ENCODE measurements at places on chromosomes 7 and 10. TPM values are rescaled to one million over a fixed set of nuclear protein-coding genes. Genes with fewer than 3 reads are reported as not detected.

ADCK2 gene
- total RNA-seq = 21.9 TPM

CALD1 gene
- 95.4 TPM for total RNA-seq

CPED1 gene
- 1.1 TPM for total RNA-seq

EIF5AL1 gene
- total RNA-seq = 0.12 TPM

KCNIP2 gene
- 5.5 TPM for total RNA-seq

HOXA9 gene
- total RNA-seq = not detected

CYP26C1 gene
- total RNA-seq = 0.29 TPM

MALRD1 gene
- 1.2 TPM for total RNA-seq

BICC1 gene
- total RNA-seq = 4.9 TPM

HABP2 gene
- 112 TPM for total RNA-seq

BMPER gene
- 0.69 TPM for total RNA-seq

DNA sequence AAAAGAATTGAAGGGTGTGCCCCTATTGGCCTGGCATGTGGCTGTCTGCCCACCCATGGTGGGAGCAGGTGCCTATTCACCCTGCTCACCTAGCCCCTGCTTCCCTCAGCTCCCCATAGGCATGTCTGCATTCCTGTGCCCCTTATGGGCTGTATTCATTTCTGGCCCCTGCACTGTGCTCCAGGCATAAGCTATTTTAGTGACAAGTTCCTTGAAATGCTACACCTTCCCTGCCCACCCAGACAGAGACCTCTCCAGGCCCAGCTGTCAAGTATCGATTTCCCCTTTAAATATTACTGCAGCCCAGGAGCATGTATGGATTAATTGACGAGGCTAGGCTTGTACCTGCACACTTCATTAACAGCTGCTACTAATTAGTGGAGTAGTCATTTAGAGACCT lies 235.4 kb downstream of the RPS24 start:
- H3K4me1 ChIP-seq = peaks cover 17% of the 10 kb centered on the region
- no peak overlapping the region for H3K4me3 ChIP-seq
- no peak overlapping the region for H3K27ac ChIP-seq
- H3K36me3 ChIP-seq = no peaks in the 10 kb centered on the region
- no peaks in the 10 kb centered on the region for H3K27me3 ChIP-seq
- no peak for DNase-seq

GRCh38 chr7:152924826-152925411 lies 165.4 kb downstream of the ACTR3B start:
- peaks cover 39% of the 10 kb centered on the region for H3K27me3 ChIP-seq
- no peaks in the 10 kb centered on the region for H3K36me3 ChIP-seq
- no peak for DNase-seq

DNA sequence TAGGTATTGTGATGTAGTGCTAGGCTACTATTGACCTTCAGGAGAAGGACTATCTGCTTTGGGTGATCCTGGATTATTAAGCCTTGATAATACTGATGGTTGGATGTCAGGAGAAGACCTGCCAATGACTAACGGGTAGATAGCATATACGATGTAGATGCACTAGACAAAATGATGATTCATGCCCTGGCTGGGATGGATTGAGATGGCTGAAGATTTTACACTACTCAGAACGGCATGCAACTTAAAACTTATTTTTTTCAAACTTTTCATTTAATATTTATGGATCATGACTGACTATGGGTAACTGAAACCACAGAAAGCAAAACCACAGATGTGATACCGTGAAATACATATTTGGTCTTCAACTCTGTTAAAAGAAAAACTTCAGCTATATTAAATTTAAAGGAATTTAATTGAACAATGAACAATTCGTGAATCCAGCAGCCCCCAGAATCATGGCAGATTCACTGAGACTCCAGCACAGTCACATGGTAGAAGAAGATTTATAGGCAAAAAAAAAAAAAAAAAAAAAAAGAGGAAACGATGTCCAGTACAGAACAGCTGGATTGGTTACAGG lies 124.6 kb upstream of the CDK13 start:
- peaks cover 9% of the 10 kb centered on the region for H3K27me3 ChIP-seq
- no peaks in the 10 kb centered on the region for H3K36me3 ChIP-seq
- H3K4me1 ChIP-seq = no peaks in the 10 kb centered on the region
- no peak overlapping the region for H3K4me3 ChIP-seq
- DNase-seq = no peak

GRCh38 chr10:35874311-35875015 lies 232.4 kb upstream of the FZD8 start:
- H3K36me3 ChIP-seq = no peaks in the 10 kb centered on the region
- DNase-seq = no peak
- H3K27ac ChIP-seq = peak overlapping the region; percentile 91
- peaks cover 27% of the 10 kb centered on the region for H3K4me1 ChIP-seq

- no peaks in the 10 kb centered on the region for H3K27me3 ChIP-seq
- DNase-seq = no peak
- no peak overlapping the region for H3K27ac ChIP-seq
These were observed 5.9 kb downstream of the FBXL13 start for GRCh38 chr7:103068414-103069403.

DNA sequence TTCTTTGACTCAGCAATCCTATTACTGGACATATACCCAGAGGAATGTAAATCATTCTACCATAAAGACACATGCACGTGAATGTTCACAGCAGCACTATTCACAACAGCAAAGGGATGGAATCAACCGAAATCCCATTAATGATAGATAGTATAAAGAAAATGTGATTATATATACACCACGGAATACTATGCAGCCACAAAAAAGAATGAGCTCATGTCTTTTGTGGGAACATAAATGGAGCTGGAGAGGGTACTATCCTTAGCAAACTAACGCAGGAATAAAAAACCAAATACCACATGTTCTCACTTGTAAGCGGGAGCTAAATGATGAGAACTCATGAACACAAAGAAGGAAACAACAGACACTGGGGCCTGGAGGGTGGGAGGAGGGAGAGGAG lies 201.9 kb downstream of the DNAJC1 start:
- H3K4me1 ChIP-seq = peaks cover 19% of the 10 kb centered on the region
- peaks cover 12% of the 10 kb centered on the region for H3K36me3 ChIP-seq
- no peak for DNase-seq
- no peaks in the 10 kb centered on the region for H3K27me3 ChIP-seq
- no peak overlapping the region for H3K27ac ChIP-seq
- no peak overlapping the region for H3K4me3 ChIP-seq

GRCh38 chr10:69465457-69466157 lies 14.3 kb downstream of the TSPAN15 start:
- peaks cover 4% of the 10 kb centered on the region for H3K4me1 ChIP-seq
- no peaks in the 10 kb centered on the region for H3K27me3 ChIP-seq
- H3K27ac ChIP-seq = no peak overlapping the region
- no peaks in the 10 kb centered on the region for H3K36me3 ChIP-seq

- no peaks in the 10 kb centered on the region for H3K27me3 ChIP-seq
- H3K4me1 ChIP-seq = peaks cover 17% of the 10 kb centered on the region
- peak overlapping the region; percentile 29 for H3K27ac ChIP-seq
- no peak overlapping the region for H3K4me3 ChIP-seq
- H3K36me3 ChIP-seq = no peaks in the 10 kb centered on the region
These were observed 144.4 kb downstream of the TES start for GRCh38 chr7:116354546-116355423.

GRCh38 chr10:62183857-62184795 lies 84.5 kb downstream of the RTKN2 start:
- no peak overlapping the region for H3K4me3 ChIP-seq
- peaks cover 9% of the 10 kb centered on the region for H3K36me3 ChIP-seq
- no peak for DNase-seq
- H3K27me3 ChIP-seq = no peaks in the 10 kb centered on the region

- peaks cover 27% of the 10 kb centered on the region for H3K4me1 ChIP-seq
- no peaks in the 10 kb centered on the region for H3K27me3 ChIP-seq
- DNase-seq = no peak
- H3K27ac ChIP-seq = peak overlapping the region; percentile 86
These were observed 1.1 kb downstream of the BAZ1B start for GRCh38 chr7:73520673-73521635.

GRCh38 chr10:13715100-13715499 lies 128.3 kb downstream of the PRPF18 start:
- no peak overlapping the region for H3K4me3 ChIP-seq
- peak overlapping the region; percentile 54 for H3K27ac ChIP-seq
- DNase-seq = no peak
- H3K27me3 ChIP-seq = peaks cover 20% of the 10 kb centered on the region

DNA sequence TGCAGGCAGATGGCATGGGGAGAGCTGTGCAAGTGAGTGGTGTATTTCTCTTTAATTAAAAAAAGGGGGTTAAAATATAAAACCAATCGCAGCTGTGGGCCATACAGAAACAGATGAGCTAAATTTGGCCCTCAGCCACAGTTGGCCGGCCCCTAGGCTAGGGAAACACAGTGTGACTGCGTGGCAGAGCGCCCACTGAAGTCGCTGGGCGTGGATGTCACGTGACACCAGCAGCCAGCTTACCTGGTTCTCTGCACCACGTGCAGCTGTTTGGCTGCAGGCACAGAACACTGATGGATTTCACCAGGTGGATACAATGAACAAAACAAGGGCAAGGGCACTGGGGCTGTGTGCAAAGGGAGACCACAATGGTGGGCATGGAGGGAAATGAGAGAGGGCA lies 119.3 kb upstream of the ZNF746 start:
- H3K4me1 ChIP-seq = no peaks in the 10 kb centered on the region
- no peak overlapping the region for H3K4me3 ChIP-seq
- no peaks in the 10 kb centered on the region for H3K27me3 ChIP-seq
- no peak for DNase-seq
- H3K27ac ChIP-seq = peak overlapping the region; percentile 66
- H3K36me3 ChIP-seq = peaks cover 43% of the 10 kb centered on the region

GRCh38 chr10:81600185-81600584 lies 274.8 kb upstream of the NRG3 start:
- DNase-seq = no peak
- no peaks in the 10 kb centered on the region for H3K27me3 ChIP-seq
- peaks cover 3% of the 10 kb centered on the region for H3K4me1 ChIP-seq
- no peak overlapping the region for H3K4me3 ChIP-seq
- H3K36me3 ChIP-seq = no peaks in the 10 kb centered on the region

DNA sequence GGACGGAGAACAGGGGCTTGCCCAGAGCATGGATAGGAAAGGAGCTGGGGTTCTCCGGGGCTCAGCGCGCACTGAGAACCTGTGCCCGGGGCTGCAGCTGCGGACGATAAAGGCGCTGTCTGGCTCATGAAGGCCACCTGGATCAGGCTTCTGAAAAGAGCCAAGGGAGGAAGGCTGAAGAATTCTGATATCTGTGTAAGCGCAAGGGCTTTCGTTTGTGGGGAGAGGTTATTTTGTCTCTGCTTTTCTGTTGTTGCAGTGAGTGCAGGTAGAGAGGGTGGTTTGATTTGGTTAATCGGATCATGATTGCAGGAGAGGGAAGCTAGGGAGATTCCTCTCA lies 250.5 kb downstream of the NSUN6 start:
- no peaks in the 10 kb centered on the region for H3K27me3 ChIP-seq
- H3K4me1 ChIP-seq = peaks cover 13% of the 10 kb centered on the region
- peak; percentile 12 for DNase-seq
- peak overlapping the region; percentile 9 for H3K27ac ChIP-seq
- no peaks in the 10 kb centered on the region for H3K36me3 ChIP-seq

DNA sequence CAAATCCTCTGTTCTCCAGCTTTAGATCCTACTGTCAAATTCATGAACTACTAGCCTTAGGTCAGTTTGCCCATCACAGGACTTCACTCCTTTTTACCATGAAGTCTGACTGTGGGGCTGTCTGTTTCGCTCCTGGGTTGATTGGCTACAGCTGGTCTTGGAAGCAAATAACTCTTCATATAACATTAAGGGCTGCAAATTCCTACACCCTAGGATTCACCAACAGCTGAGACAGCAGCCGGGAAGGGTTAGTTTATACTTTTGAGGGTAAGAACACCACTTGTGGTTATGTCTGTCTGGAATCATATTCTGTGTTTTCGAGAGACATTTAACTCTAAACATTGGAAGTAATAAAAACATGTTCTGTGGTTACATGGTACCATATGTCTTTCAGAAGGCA lies 55.9 kb upstream of the KIAA1217 start:
- H3K36me3 ChIP-seq = peaks cover 2% of the 10 kb centered on the region
- no peaks in the 10 kb centered on the region for H3K4me1 ChIP-seq
- no peak overlapping the region for H3K27ac ChIP-seq
- H3K4me3 ChIP-seq = no peak overlapping the region

DNA sequence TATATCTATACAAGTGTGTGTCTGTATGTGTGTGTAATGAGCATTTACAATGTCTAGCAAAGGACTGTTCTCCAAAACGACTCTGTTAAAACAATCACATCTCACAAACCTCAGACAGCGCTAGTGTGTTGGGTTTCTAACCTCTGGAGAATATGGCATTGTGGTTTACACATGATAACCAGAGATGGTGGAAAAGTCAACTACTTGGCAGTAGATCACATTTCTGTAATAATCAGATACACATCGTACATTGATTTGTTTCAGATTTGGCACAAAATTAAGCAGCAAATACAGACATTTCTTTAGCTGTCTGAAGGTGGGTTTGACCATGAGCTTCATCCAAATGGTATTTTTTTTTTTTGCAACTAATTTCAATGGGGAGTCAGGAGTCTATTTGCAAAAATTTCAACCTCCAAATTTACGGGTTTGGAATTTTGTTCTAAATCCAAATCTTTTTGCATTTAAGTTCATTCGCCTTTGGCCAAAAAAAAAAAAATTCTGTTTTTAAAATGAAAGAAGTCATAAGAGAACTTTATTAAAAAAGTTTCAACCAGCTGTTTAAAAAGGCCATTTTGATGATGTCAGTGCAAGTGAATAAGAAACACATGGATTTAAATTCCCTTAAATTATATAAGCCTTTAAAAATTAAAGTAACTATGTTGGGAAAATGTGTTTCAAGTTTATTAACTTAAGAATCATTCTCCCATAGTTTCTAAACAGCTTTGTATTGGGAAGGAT lies 127.8 kb downstream of the TMEM26 start:
- no peaks in the 10 kb centered on the region for H3K36me3 ChIP-seq
- H3K27me3 ChIP-seq = no peaks in the 10 kb centered on the region
- no peak overlapping the region for H3K27ac ChIP-seq
- DNase-seq = no peak

DNA sequence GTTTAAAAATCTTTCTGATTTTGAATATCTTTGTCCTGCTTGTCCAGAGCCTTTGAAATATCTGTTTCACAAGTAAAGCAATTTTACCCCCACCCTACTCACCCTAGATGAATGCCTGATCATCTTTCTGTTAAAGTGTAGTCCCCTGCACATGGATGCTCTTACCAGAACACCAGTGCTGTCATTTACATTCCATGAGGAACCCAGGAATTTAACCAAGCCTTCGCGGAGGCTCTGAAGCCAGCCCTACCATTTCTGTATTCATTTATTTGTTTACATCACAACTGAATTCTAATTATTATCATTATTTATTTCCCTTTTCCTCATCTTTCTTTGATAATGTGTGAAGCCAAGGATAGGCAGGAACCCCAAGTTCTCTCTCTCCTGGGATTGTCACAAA lies 167.8 kb upstream of the MYO3A start:
- H3K4me3 ChIP-seq = no peak overlapping the region
- H3K36me3 ChIP-seq = no peaks in the 10 kb centered on the region
- H3K4me1 ChIP-seq = peaks cover 8% of the 10 kb centered on the region
- no peak for DNase-seq

DNA sequence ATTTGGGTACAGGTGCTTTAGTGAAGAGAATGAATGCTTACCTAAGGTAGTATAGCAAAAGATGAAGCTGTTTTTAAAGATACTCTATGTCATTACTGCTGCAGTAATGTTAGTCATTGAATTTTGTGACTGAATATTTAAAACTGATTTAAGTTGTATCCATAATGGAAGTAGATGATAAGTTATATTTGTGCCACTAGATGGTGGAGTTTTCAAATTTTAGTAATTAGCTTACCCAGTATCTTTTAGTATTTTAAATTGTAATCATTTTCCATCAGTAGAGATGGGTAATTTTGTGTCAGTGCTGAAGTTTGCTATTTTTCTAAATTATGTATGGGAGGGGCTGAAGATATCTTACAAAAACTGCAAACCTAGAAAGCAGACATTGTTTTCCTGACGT lies 25.2 kb downstream of the HBP1 start:
- no peak overlapping the region for H3K4me3 ChIP-seq
- no peak overlapping the region for H3K27ac ChIP-seq
- H3K27me3 ChIP-seq = no peaks in the 10 kb centered on the region
- H3K36me3 ChIP-seq = peaks cover 21% of the 10 kb centered on the region

All from progenitor cell of endocrine pancreas (in vitro differentiated cells).